Stimulated activated CD4-positive, alpha-beta T cell treated with anti-CD3 and anti-CD28 coated beads, Interleukin-1b, Interleukin-23, amount 100 ng/mL, for 48 hours (primary cell): ENCODE measurements at places on chromosomes 16 and 17.

DNA sequence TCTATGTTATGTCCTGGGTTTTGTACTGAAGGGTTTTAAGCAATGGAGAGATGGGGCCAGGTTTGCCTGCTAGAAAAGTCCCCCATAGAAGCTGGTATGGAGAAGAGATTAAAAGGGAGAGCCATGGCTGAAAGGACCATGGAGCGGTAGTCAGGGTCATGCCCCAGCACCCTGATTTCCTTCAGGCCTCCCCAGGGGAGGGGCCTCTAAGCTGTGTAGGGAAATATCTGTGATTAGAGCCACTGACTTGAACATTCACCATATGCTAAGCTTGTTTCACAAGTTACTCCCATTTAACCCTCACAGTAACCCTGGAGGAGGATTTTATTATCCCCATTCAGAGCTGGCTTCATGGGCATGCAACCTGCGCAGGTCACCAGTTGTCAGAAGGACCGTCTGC lies 3.8 kb upstream of the ATP2A3 start:
- DNase-seq: no peak

DNA sequence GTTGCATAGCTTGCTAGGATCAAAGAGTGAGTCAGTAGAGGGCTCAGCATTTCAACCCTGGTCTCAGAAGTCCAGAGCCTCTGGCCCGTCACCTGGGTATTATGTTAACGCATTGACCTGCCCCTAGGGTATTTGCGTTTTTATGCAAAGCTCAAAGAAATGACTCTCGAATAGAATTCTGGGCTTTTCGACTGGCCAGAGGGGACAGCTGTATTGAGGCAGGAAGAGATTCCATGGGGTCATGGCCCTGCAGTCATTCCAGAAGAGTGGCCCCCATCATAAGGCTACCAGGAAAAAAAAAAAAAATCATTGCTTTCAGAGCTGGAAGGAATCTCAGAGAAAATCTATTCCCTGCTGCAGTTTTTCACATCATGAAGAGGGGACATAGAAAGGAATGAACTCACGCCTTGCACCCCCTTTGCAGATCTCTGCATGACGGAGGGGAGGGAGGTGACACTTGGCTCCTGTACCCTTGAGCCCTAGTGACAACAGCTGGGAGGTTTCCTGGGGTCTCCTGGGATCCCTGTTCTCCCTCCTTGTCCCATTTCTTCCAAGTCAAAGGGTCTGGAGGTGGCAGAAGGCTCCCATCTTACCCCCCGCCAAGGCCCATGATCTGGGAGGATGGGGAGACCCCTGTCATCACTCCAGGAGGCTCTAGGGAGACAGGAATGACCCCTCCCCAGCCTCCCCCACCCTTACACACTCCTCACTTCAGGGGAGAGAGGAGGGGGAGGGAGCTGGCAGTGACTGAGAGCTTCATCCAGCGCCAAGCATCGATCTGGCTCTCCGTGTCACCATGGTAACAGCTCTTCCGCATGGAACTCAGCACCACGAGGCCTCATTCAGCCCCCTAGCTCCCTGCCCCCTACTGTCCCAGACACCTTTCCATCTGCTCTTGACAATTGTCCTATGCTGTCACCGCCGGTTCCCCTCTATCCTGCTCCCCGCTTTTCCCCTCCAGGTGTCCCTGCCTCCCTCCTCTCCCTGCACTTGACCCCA lies 35.8 kb downstream of the GP2 start:
- DNase-seq: no peak

DNA sequence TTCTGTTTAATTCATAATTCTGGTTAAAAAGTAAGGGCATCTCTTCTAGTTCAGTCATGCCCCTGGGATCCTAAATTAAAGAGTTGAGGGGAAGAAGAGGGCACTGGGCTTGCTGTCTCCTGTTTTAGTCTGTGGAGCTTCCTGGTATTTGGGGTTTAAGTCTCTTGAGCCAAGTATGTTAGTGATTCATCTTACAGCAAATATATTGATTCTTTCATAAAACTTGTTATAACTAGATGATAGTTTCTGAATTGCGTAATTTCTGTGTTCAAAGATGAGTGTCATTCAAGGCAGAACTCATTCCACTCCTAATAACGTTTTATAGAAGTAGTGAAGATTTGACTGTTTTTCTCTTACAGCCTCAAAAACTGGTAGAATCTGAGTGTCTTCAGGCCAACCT lies 1.7 kb downstream of the TXNDC17 start:
- DNase-seq: no peak

DNA sequence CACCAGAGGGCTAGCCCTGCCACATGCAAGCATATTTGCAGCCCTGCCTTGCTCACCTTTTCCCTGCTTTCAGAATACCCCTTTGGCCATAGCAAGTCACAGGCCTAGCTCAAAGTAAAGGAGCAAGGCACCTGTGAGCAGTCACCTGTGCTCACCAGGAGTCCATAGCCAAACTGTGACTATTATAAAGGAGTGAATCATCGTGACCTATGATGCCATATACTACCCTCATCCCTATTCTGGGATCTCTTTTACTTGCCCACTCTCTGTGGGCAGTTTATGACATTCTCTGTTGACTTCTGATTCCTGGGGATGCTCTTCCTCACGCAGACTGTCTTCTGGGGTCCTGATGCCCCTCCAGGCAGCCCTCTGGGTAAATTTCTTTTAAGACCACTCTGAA lies 200.5 kb upstream of the NLRP1 start:
- DNase-seq: no peak

GRCh38 chr17:81536299-81537290 lies 8.4 kb downstream of the FSCN2 start:
- no peak for DNase-seq

GRCh38 chr16:16120044-16120381 lies 103.3 kb downstream of the ABCC6 start:
- DNase-seq: no peak

- DNase-seq: peak; percentile 13
These were observed 4.6 kb upstream of the DRC7 start for GRCh38 chr16:57689762-57690558.

- DNase-seq: no peak
These were observed 1.2 kb downstream of the PTX4 start for GRCh38 chr16:1487395-1488053.

DNA sequence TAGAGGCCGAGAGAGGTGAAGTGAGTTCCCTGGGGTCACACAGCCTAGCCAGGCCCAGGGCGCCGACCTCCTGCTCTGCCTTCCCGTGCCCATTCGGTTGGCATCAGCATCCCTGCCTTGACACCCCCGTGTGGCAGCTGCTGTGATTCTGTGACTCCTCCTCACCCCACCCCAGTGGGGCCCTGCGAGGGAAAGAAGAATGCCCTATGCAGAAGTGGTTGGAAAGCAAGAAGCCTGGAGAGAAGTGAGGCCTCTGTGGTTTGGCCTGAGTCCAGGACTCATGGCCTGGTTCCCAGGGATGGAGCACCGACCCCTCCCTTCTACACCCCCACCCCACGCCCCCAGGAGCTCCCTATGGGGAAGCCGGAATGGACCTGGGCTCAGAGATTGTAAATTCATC lies 296.2 kb downstream of the SEC14L1 start:
- no peak for DNase-seq

DNA sequence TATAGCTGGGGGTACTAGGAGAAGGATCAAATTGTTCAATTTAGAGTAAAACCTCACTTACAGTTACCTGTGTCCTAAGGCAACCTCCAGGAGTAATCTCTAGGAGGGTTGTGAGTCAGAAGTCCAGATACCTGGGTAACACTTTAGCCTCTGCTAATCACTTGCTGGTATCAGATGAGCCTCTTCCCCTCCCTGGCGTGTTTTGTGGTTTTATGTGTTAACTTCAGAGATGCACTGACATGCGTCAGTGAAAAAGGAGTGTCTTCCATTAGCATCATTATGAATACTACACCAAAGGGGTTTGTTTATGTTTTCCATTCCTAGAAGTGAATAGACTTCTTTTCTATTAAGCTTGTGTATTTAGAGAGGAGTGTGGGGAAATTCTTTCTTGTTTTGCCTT lies 208.2 kb downstream of the FTO start:
- peak; percentile 49 for DNase-seq

DNA sequence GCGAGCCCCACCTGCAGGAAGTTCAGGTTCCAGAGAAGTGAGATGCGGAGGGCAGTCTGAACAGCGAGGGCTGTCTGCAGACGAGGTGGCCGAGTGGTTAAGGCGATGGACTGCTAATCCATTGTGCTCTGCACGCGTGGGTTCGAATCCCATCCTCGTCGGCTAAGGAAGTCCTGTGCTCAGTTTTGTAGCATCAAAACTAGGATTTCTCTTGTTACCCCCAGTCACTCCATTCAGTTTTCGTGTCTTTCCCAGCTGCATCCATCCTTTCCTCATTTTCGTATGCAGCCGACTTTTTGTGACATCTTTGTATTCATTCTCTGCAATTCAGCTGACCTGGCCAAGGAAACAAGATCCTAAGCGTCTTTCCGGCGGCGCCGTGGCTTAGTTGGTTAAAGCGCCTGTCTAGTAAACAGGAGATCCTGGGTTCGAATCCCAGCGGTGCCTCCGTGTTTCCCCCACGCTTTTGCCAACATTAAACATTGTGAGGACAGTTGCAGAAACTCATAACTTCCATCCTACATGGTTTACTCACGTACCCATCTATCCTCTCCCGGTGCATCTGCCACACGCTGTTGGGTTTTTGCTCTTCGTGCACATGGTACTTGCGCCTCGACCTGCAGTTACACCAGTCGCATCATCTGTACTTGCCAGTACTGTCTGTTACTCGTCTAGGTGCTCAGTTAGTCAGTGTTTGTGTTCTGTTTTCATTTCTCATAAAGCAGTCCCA lies 3.0 kb downstream of the BORCS6 start:
- DNase-seq: peak; percentile 97

DNA sequence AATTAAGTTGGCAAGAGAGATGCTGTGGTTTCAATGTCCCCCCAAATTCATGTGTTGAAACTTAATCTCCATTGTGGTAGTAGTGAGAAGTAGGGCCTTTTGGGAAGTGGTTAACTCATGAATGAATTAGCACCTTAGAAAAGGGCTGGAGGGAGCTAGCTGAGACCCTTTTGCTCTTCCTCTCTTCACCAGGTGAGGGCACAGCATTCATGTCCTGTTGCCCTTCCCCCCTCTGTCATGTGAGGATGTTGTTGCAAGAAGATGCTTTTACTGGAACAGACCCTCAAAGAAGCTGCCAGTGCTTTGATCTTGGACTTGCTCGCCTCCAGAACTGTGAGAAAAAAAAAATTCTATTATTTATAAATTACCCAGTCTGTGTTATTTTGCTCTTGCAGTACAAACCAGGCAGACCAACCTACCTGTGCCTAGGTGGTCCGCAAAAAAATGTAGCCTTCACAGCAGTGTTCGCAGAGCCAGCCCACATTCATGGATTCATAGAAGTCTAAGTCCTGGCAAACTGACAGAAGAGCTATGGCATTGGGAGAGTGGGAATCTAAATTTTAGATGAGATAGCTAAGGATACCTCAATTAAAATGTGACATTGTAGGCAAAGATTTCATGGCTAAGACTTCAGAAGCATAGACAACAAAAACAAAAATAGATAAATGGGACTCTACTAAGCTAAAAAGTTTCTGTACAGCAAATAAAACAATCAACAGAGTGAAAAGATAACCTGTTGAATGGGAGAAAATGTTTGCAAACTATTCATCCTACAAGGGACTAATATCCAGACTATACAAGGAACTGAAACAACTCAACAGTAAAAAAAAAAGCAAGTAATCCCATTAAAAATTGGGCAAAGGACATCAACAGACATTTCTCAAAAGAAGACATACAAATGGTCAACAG lies 32.0 kb upstream of the ABCA5 start:
- no peak for DNase-seq

- no peak for DNase-seq
These were observed 1.2 kb downstream of the TNFRSF17 start for GRCh38 chr16:11966173-11966572.

DNA sequence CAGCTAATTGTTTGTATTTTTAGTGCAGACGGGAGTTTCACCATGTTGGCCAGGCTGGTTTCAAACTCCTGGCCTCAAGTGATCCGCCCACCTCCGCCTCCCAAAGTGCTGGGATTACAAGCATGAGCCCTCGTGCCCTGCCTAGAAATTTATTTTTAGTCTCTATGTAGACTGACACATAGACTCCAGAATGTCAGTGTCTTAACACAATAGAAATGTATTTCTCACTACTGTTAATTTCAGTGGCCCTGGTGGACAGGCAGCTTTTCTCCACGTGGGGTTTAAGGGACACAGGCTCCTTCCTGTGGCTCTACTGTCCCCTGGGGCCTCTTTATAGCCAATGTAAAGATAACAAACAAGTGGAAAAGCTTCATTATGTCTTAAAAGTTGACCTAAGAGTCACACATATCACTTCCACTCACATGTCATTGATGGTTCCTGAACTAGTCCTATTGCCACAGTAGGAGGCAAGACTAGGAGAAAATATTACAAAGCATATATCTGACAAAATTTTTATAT lies 43.8 kb downstream of the COPRS start:
- DNase-seq: no peak

DNA sequence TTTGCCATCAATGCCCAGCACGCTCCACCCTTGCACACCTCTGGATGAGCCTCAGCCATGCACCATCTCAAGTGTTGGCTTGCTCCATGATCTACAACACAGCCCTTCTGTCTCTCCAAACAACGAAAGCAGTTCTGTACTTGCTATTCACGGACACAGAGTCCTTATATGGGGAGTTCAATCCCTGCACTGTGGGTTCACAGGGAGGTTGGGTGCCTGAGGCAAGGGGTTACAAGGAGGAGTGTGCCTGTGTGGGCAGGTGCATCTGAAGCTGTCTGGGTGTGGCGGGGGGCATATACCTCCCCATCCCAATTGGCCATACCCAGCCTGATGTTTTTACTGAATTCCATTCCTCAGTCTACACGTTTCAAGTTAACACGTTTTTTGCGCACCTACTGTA lies 5.6 kb downstream of the RUNDC3A start:
- DNase-seq: no peak

DNA sequence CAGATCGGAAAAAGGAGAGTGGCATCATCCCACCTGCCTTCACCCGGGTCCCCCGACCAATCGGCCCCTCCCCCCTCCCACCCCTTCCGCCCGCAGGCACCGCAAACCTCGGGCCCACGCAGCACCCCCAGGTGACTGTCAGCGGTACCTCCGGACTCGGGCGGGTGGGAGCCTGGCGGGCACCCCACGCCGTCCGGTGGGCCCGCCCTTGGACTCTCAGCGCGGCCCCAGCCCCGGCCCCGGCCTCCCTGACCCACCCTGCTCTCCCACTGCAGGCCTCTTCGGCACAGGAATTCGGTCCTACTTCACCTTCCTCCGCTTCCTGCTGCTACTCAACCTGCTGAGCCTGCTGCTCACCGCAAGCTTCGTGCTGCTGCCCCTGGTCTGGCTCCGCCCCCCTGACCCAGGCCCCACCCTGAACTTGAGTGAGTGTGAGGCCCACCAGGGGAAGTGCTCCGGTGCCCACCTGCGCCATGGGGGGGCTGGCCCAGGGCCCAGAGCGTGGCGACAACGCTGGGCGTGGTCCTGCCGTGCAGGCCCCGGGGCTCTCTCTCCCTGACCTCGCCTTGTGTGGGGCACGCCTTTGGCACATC lies 1.6 kb downstream of the TMC8 start:
- peak; percentile 60 for DNase-seq

DNA sequence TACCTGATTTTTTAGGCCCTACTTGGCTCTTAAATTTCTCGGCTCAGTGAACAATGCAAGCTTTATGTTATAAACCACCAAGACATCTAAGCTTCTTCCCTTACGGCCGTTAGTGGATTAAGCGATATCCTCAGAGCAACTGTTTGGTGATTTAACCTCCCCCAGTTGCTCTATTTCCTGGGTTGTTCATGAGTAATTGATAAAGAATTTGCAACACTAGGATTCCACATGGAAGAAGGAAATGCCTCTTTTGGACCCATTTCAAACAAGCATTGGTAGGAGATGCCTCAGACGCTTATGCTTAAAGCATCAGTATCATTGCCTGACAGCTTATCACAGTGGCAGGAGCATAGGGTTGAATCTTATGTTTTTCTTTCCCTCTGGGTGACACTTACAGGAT lies 65.3 kb downstream of the RBFOX1 start:
- no peak for DNase-seq

- no peak for DNase-seq
These were observed 44.3 kb downstream of the FZD2 start for GRCh38 chr17:44601539-44601938.
